ENCODE measurements at places on chromosomes 2 and 18.

DNA sequence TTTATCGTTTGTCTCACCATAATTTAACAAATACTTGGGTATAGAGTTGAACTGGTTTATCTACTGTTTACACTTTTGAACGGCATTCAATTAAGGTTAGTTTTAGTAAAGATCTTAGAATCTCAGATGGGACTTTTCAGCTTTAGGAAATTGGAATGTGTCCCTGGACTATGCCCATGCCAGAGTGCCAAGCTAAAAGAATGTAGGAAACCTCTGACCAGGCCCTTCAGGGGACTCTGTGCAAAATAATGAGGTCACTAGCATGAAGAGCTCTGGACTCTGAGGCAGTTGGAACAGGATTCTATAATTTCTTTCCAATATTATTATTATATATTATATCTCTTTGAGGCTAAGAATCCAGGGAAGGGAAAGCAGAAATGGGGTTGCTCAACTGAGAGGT, 13.5 kb downstream of the DIS3L2 start:
- no peak for DNase-seq

- no peak for DNase-seq
Measured at GRCh38 chr2:229126066-229126465, 145.0 kb downstream of the PID1 start.

DNA sequence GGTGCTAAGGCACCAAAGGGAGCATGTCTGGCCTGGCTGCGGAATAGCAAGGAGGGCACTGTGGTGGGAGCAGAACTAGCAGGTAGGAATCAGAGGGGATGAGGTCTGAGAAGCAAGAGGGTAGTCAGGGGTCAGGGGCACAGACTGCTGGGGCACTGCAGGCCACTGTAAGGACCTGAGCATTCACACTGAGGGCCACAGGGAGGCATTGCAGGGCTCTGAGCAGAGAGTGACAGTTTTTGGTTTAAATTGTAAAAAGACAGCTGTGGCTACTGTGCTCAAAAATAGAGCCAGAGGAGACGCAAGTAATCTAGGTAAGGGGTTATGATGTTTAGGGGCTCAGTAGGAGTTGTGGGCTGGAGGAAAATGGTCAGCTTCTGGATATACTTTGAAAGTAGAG, 41.5 kb downstream of the ARHGAP25 start:
- DNase-seq, result no peak

- DNase-seq, result no peak
Measured at GRCh38 chr2:127106457-127106990, 430 bp downstream of the BIN1 start.

DNA sequence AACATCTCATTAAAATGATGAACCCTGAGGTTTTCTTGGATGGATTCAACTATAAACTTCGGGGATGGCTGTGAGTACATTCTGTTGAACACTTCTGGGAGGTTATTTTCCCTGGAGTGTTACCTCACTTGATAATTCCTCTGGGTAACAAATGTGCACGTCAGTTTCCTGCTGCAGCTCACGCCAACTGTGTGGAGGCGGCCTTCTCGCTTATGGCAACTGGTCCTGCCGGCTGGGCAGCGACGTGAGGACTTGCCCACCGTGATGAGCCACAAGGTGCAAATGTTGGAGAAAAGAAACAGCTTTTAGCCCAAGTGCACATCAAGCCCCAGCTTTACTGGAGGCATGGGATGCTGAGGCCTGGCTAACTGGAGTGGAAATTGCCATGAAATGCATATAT, 15.9 kb downstream of the MYCN start:
- DNase-seq, result no peak

GRCh38 chr18:45447355-45448265, 167.7 kb upstream of the SLC14A2 start:
- DNase-seq, result no peak

- DNase-seq, result peak; percentile 76
Measured at GRCh38 chr2:201872591-201872990, 66.3 kb downstream of the CDK15 start.

DNA sequence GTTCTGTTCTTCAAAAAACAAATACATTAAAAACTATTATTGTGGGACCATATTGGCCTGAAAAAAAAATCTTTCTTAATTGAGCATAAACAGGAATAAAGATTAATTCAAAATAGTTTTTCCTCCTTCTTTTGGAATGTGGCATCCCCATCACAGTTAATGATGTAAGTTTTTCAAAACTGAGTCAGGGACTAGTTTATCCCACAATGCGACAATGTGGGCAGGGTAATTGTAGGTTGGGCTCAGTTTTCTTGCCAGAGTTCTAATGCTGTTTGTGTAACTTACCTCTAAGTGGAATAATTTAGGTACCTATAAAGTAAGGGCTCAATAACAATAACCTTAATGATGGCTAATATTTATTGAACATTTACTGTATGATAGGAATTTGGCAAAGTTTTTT, 82.0 kb downstream of the PMS1 start:
- no peak for DNase-seq

GRCh38 chr2:69141061-69141460, 128.1 kb downstream of the ANTXR1 start:
- no peak for DNase-seq

DNA sequence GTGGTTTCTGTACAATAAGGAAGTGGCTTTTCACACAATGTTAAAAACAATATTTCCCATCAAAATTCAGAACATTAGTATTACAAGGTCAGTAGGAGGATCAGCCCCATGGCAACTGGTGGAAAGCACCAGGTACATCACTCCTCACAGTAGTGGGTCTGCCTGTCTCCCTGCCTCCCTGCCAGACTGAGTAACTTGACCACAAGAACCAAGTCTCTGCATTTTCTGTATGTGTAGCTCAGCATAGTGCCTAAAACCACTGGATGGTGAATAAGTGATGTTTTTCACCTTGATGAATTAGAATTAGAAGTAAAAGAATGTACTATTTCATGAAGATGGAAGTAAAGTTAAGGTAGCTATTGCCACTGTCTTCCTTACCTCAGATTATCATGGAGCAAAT, 4.1 kb upstream of the WDR7 start:
- DNase-seq, result no peak

DNA sequence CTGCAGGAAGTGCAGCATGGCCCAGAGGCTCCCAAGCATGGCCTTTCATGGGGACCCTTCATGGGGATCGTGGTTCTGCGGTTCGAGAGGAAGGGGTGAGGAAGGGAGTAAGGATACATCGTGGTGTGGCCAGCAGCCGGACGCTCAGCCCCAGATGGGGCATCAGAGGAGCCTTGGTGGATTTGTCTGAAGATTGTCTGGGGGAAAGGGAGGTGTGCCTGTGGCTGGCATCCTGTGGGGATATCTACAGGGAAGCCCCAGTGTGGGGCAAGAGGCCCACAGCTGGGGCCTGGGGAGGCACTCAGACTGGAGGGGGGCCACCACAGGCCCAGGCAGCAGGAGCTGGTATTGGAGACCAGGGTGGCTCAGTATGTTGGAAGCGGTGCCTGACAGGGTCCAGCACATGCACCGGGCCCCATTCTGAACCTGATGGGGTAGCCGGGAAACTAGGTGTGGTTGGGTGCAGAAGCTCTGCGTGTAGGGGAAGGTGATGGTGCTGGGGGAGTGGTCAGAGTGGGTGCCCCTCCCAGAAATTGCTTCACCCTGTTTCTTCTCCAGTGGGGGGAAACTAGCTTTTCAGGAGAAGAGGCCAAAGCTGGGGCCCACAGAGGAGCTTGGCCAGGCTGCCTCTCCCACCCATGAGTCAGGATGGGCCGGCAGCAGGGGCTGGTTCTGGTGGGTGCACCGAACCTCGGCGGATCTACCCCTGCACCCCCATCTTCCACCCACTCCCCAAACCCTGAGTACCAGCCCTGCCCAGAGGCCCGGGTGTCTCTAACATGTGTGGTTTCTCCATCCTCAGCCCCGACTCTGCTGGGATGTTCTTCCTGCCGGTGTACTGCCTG, 274.4 kb upstream of the HDAC4 start:
- no peak for DNase-seq

GRCh38 chr2:101038455-101039255, 36.6 kb downstream of the RPL31 start:
- DNase-seq, result no peak

DNA sequence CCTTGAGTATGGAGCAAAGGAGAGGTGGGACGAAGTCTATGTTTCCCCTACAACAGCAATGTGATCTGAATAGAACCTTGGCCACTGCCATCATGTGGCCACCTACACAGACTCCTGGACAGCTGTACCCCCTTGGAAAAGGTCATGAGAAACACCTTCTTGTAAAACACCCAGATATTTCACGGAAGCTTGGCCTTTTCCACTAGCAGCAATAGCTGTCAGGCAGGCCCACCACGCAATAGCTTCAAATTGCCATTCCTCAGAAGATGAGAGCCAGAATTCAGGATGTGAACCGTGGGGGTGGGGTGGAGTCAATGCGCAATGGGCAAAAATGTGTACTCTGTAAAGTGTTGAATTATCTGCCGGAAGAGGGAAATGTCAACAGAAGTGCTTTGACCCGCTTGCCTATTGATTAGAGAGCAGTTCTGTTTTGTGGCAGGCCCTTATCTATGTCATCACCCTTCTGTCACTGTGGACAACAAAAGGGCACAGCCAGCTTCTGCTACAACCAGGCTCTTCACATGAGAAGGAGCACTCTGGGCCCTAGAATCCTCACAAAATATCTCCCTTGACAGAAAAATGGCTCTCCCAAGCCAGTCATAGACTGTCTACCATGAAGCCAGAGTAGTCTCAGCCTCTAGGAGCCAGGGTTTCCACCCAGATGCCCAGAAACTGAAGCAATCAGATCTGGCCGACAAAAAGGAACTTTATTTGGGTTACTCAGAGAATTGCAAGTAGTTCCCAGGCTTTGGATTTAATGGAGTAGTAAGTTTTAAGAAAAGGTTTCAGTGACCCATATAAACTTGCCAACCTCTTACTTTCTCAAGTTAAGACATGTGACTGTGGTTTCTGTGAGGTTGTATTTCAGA, 9.5 kb downstream of the INPP1 start:
- no peak for DNase-seq

DNA sequence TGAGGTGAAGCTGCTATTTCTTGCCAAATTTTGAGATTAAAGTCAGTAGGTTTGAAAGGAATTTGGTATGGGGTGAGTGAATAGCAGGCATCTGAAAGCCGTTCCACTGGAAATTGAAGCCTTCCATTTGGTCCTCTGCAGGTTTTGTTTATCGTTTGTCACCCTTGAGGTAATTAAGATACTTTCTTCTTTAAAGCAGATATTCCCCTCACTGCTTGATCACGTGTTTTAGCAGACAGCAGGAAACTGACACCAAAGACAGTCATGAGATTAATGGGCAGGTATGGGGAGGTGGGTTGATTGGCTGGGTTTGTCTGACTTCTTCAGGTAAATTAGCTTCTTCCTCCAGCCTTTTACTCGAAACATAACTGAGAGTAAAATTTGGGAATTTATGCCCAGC, 10.7 kb downstream of the LPIN1 start:
- DNase-seq, result no peak

DNA sequence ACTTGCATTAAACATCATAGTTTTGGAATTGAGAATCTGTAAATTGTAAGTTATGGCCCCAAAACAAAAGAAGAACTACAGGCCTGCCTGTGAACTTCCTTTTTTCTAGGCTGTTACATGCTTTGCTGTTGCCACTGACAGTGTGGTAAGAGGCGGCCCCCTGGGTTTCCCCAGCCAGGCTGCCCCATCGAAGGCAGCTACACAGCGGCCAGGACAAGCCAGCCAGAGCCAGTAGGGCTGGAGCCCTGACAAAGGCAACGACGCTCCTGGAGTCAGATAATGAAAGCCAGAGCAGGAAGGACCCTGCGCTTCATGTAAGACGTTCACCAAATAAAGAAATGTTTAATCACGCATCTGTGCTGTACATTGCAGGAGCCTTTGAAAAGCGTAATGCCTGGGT, 55.0 kb downstream of the ANKRD44 start:
- DNase-seq, result peak; percentile 33

DNA sequence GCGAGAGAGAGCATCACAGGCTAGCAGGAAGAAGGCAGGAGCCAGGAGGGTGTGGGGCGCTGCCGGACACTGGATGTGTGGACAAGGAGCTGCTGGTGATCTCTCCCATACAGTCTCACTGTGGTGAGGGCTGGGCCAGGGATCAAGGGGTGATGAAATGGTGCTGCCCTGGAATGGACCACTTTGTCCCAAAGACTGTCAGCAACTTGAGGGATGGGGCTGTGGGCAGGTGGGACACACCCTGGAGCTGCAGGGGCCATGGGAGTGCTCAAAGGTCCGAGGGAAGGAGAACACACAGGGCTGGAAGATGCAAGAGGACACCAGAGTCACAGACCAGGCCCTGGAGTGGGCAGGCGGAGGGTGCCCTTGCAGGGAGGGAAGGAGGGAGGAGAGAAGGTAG, 38.0 kb downstream of the COA5 start:
- no peak for DNase-seq

DNA sequence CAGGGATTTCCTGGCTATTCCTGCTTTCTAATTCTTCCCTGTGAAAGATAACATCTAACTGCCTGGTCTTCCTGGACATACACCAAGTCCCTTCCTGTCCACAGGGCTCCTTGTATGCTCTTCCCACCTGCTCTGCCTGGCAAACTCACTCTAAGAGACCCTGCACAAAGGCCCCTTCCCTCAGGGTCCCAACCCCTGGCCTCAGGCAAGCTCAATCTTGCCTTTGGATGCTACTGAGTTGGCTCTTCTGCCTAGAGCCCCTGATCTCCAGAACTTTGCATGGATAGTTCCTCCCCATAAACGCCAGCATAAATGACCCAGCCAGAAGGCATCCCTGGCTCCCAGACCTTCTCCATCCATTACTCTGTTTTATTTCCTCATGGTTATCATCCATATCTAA, 98.3 kb upstream of the OTOS start:
- no peak for DNase-seq

- no peak for DNase-seq
Measured at GRCh38 chr2:143177096-143177786, 48.0 kb downstream of the ARHGAP15 start.

GRCh38 chr18:7561909-7562460, 5.1 kb upstream of the PTPRM start:
- DNase-seq, result no peak

DNA sequence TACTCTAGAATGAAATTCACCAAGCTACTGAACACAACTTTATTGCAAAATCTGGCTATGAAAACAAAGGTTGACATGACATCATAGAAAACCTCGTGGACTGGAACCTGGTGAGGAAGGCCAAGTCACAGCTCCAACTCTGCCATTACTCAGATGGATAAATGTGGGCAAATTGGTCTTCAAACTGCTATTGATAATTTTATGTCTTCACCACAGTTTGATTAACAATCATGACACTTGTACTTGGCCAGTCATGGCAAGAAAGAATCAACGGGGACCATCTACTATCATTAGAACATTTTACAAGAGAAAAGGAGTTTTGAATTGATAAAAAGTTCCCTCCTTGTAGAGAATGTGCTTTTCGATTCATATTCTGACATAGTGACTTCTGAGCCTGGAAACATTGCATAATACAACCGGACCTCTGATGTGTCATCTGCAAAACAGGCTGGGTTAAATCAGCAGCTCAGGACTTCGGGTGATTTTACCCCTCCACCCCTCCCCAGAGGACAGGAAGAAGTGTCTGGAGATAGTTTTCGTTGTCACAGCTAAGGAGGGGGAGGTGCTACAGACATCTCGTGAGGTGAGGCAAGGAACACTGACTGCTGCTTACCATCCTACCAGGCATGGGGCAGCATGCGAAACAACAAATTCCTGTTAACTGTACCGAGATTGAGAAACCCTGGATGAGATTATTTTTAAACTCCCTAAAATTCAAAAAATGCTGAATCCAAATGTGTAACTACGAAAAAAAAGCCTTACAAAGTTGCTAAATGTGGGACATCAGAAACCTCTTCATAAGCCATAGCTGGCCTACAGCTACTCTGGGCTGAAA, 8.4 kb downstream of the L3MBTL4 start:
- DNase-seq, result no peak

GRCh38 chr2:36192983-36193382, 162.6 kb upstream of the CRIM1 start:
- no peak for DNase-seq

- no peak for DNase-seq
Measured at GRCh38 chr2:166335284-166335683, 40.5 kb downstream of the SCN9A start.
